Activated naive CD8-positive, alpha-beta T cell treated with anti-CD3 and anti-CD28 coated beads, Interleukin-2, amount 10 ng/mL, durations not matched to agents 7 days and 5 days (primary cell): ENCODE measurements at places on chromosomes 5 and 9. TPM values are rescaled to one million over a fixed set of nuclear protein-coding genes. Genes with fewer than 3 reads are reported as not detected.

- DNase-seq, result no peak
- H3K4me1 ChIP-seq, result peaks cover 1% of the 10 kb centered on the region
- no peak overlapping the region for H3K4me3 ChIP-seq
- H3K27me3 ChIP-seq, result no peaks in the 10 kb centered on the region
- H3K36me3 ChIP-seq, result no peaks in the 10 kb centered on the region
Measured at GRCh38 chr9:126504977-126505455, 108.7 kb upstream of the LMX1B start.

GRCh38 chr5:82747986-82748385, 329.2 kb downstream of the TMEM167A start:
- peaks cover 24% of the 10 kb centered on the region for H3K4me1 ChIP-seq
- peak overlapping the region; percentile 73 for H3K27ac ChIP-seq
- H3K27me3 ChIP-seq, result peaks cover 4% of the 10 kb centered on the region
- H3K36me3 ChIP-seq, result peaks cover 30% of the 10 kb centered on the region
- H3K4me3 ChIP-seq, result no peak overlapping the region

DNA sequence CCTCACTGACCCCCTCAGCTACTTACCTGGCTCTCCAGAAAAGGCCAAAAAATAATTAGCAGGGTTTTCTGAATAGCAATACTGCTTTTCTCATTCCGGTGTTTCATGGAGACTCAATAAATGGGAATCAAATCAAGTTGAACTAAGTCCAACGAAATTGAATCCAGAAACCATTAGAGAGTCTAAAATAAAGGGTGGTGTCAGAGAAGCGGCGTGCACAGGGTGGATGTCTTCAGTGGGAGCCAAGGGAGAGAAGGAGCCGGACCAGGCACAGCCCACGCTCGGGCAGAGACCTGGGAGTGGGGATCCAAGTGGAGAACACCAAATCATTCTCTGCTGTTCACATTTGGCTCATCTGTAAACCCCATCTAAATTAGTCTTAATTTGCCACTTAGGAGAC, 40.2 kb upstream of the WWC1 start:
- no peak overlapping the region for H3K27ac ChIP-seq
- no peaks in the 10 kb centered on the region for H3K27me3 ChIP-seq
- H3K36me3 ChIP-seq, result peaks cover 1% of the 10 kb centered on the region
- H3K4me1 ChIP-seq, result no peaks in the 10 kb centered on the region
- no peak for DNase-seq
- H3K4me3 ChIP-seq, result no peak overlapping the region

- H3K27me3 ChIP-seq, result peaks cover 26% of the 10 kb centered on the region
- H3K36me3 ChIP-seq, result no peaks in the 10 kb centered on the region
- peaks cover 4% of the 10 kb centered on the region for H3K4me1 ChIP-seq
- no peak overlapping the region for H3K27ac ChIP-seq
- no peak overlapping the region for H3K4me3 ChIP-seq
Measured at GRCh38 chr5:175868348-175868723, 3.0 kb upstream of the CPLX2 start.

DNA sequence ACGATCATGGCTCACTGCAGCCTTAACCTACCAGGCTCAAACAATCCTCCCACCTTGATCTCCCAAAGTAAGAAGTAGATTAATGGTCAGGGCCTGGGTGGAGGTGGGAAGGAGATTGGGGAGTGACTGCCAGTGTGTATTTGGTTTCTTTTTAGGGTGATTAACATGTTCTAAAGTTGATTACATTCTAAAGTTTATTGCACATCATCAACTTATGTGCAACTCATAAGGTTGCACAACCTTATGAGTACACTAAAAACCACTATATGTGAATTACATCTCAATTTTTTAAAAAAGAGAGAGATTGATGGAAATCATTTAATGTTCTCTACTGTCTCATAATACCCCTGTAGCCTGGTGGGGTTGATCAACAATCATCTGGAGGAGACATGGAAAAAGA, 218.1 kb downstream of the AOPEP start:
- H3K4me1 ChIP-seq, result no peaks in the 10 kb centered on the region
- H3K4me3 ChIP-seq, result no peak overlapping the region
- no peak overlapping the region for H3K27ac ChIP-seq
- H3K27me3 ChIP-seq, result no peaks in the 10 kb centered on the region
- no peaks in the 10 kb centered on the region for H3K36me3 ChIP-seq
- no peak for DNase-seq

The FOXD4L3 gene
- not detected for total RNA-seq

The SMIM33 gene
- 0.34 TPM for total RNA-seq

The KCTD16 gene
- total RNA-seq, result 0.17 TPM

The C9orf50 gene
- total RNA-seq, result not detected

The ECSCR gene
- total RNA-seq, result not detected
